Left colon (tissue), 2 donors: ENCODE measurements at places on chromosomes 3 and 15. TPM values are rescaled to one million over a fixed set of nuclear protein-coding genes. Genes with fewer than 3 reads are reported as not detected.

Gene GCSAM
- not detected for total RNA-seq

Gene EPHA6
- total RNA-seq, result 0.18 TPM

Gene ZBED2
- total RNA-seq, result not detected

Gene ZNF662
- 7.7 TPM for total RNA-seq

Gene PPP1R14D
- total RNA-seq, result 153 TPM

Gene LRRK1
- total RNA-seq, result 46.6 TPM

Gene GOLGA8J
- total RNA-seq, result not detected

Gene ANKRD34C
- not detected for total RNA-seq

Gene PIERCE2
- total RNA-seq, result 5.4 TPM

Gene GOLGA8T
- total RNA-seq, result 0.22 TPM

Gene FNDC3B
- total RNA-seq, result 113 TPM

Gene TRAT1
- total RNA-seq, result 1.3 TPM

Gene PLD1
- total RNA-seq, result 109 TPM

Gene NPAP1
- not detected for total RNA-seq

Gene CTXND1
- 0.15 TPM for total RNA-seq

Gene CLEC3B
- 13.7 TPM for total RNA-seq

Gene CHRFAM7A
- total RNA-seq, result 0.85 TPM

Gene ARL13B
- 1.7 TPM for total RNA-seq

Gene ANP32A
- total RNA-seq, result 122 TPM

Gene NOX5
- total RNA-seq, result 0.11 TPM

Gene GATA2
- total RNA-seq, result 2.6 TPM
